Activated CD8-positive, alpha-beta T cell treated with anti-CD3 and anti-CD28 coated beads for 36 hours (primary cell): ENCODE measurements at places on chromosomes 1 and 21. TPM values are rescaled to one million over a fixed set of nuclear protein-coding genes. Genes with fewer than 3 reads are reported as not detected.
A peak's percentile ranks its signal among the peaks of the same experiment; 100 is the strongest.

DNA sequence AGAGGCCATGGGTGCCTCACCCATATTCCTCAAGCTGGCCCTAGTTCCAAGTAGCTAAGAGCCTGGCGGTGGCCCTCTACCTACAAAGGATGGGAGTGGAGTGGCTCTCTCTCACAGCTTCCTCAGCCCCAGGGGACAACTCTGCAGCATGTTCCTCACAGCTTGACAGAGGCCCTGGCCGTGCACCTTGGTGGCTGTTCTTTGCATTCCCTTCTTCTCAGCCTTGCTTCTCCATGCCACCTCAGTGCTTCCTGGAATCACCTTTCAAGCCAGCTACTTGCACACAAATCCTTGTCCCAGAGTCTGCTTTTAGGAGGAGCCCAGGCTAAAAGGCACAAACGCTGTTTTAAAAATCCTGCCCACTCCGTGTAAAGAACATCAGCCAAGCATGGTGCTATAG lies 69.0 kb upstream of the DIRAS3 start:
- peaks cover 2% of the 10 kb centered on the region for H3K4me1 ChIP-seq
- no peaks in the 10 kb centered on the region for H3K36me3 ChIP-seq
- H3K27me3 ChIP-seq: no peaks in the 10 kb centered on the region

GRCh38 chr1:180670681-180671080 lies 38.9 kb downstream of the XPR1 start:
- no peaks in the 10 kb centered on the region for H3K27me3 ChIP-seq
- H3K4me3 ChIP-seq: no peak overlapping the region
- H3K36me3 ChIP-seq: peaks cover 53% of the 10 kb centered on the region
- no peak for DNase-seq
- H3K27ac ChIP-seq: no peak overlapping the region
- H3K4me1 ChIP-seq: peaks cover 18% of the 10 kb centered on the region

GRCh38 chr1:8816264-8816663 lies 1.2 kb downstream of the RERE start:
- H3K27me3 ChIP-seq: peaks cover 3% of the 10 kb centered on the region
- H3K4me1 ChIP-seq: peaks cover 50% of the 10 kb centered on the region
- H3K4me3 ChIP-seq: peak overlapping the region; percentile 90
- no peak for DNase-seq
- peak overlapping the region; percentile 89 for H3K27ac ChIP-seq
- H3K36me3 ChIP-seq: no peaks in the 10 kb centered on the region

DNA sequence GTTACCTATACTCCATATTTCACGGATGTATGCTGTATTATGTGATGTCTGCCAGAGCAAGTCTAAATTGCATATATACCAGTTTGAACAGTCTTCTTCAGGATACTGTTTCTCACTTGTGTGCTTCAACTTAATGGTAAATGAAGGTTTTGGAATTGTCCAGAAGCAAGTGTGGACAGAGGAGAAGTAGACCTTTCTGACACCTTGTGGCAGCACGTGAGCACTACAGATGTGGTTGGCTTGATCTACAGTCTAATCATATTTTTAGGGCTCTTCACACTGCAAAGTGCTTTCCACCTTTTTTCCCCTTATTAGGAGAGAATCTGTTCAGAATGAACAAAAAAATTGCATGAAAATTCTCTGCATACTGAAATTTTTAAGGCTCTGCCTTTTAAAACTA lies 10.9 kb downstream of the MORC3 start:
- peak overlapping the region; percentile 26 for H3K27ac ChIP-seq
- peaks cover 39% of the 10 kb centered on the region for H3K4me1 ChIP-seq
- DNase-seq: peak; percentile 65
- H3K4me3 ChIP-seq: no peak overlapping the region
- peaks cover 24% of the 10 kb centered on the region for H3K36me3 ChIP-seq

DNA sequence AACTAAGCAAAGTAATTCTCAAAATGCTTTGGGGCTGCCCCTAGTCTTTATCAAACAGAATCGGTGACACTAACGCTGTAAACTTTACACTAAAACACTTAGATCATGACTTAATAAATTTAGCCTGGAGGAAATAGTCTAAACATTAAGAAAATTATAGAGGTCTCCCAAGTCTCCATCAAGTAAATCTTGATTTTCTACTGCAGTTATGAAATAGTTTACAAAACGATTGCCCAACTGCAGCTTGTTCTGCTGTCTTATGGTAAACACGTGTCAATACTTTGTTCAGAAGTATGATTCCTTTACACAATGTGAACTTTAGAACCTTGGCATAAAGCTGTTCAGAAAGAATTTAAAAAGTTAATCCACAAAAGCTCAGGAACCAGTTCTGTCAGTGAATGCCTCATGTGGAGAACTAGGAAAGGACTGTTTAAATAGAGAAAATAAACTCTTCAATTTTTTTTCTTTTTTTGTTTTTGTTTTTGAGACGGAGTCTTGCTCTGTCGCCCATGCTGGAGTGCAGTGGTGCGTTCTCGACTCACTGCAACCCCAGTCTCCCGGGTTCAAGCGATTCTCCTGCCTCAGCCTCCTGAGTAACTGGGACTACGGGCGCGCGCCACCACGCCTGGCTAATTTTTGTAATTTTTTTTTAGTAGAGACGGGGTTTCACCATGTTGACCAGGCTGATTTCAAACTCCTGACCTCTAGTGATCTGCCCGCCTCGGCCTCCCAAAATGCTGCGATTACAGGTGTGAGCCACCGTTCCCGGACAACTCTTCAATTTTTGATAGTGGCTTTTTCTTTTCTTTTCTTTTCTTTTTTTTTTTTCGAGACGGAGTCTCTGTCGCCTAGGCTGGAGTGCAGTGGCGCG lies 1.6 kb downstream of the DDI2 start:
- H3K4me3 ChIP-seq: peak overlapping the region; percentile 83
- H3K27ac ChIP-seq: peak overlapping the region; percentile 86
- no peaks in the 10 kb centered on the region for H3K27me3 ChIP-seq
- no peak for DNase-seq
- peaks cover 33% of the 10 kb centered on the region for H3K36me3 ChIP-seq

DNA sequence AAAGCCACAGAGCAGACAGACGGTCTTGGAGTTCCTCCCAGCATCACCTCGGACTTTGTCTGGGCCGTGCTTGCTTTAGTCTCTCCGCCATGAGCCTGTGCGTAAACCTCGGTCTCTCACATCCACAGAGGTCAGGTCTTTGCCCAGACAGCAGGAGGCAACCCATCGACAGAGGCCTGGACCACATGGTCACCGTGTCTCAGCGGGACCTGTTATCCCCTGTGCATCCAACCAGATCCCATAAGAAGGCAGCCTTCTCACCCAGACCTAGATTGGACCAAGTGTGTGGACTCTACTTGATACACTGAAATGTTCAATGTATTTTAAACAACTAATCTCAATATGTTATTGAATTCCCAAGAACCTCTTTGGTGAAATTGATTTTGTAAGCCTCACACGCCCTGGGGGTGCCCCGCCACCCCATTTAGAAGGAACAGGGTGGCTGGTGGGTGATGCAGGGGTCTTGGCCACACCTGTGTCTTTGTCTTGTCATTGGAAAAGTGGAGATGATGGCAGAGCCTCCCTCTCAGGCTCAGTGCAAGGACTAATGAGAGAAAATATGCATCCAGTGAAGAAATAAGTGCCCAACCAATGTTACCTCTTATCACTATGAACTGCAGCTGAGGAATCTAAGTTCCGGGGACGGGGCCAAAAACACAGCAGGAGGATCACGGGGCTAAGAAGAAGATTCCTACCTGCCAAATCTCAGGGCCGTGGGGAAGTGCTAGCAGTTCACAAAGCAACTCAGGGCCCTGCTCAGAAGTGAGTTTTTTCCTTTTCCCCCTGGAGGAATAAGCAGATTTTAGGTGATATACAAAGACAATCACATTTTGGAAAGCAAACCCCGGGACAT lies 101.6 kb upstream of the BACE2 start:
- H3K4me3 ChIP-seq: no peak overlapping the region
- H3K27ac ChIP-seq: no peak overlapping the region
- peaks cover 8% of the 10 kb centered on the region for H3K4me1 ChIP-seq

GRCh38 chr1:41621256-41621655 lies 136.8 kb upstream of the EDN2 start:
- peaks cover 43% of the 10 kb centered on the region for H3K36me3 ChIP-seq
- H3K4me1 ChIP-seq: peaks cover 32% of the 10 kb centered on the region
- no peak overlapping the region for H3K27ac ChIP-seq
- no peak for DNase-seq
- no peaks in the 10 kb centered on the region for H3K27me3 ChIP-seq

- peaks cover 14% of the 10 kb centered on the region for H3K27me3 ChIP-seq
- H3K27ac ChIP-seq: no peak overlapping the region
- no peaks in the 10 kb centered on the region for H3K36me3 ChIP-seq
- peaks cover 15% of the 10 kb centered on the region for H3K4me1 ChIP-seq
Measured at GRCh38 chr1:27935721-27936120, 921 bp downstream of the SMPDL3B start.

- no peaks in the 10 kb centered on the region for H3K27me3 ChIP-seq
- peaks cover 1% of the 10 kb centered on the region for H3K36me3 ChIP-seq
- H3K4me1 ChIP-seq: no peaks in the 10 kb centered on the region
- H3K27ac ChIP-seq: no peak overlapping the region
Measured at GRCh38 chr1:4301007-4301406, 353.4 kb upstream of the AJAP1 start.

GRCh38 chr1:62407398-62408009 lies 29.3 kb upstream of the USP1 start:
- H3K4me1 ChIP-seq: no peaks in the 10 kb centered on the region
- DNase-seq: peak; percentile 12
- no peak overlapping the region for H3K27ac ChIP-seq
- H3K36me3 ChIP-seq: no peaks in the 10 kb centered on the region
- no peak overlapping the region for H3K4me3 ChIP-seq

- DNase-seq: no peak
- no peak overlapping the region for H3K4me3 ChIP-seq
- no peaks in the 10 kb centered on the region for H3K27me3 ChIP-seq
- H3K4me1 ChIP-seq: peaks cover 19% of the 10 kb centered on the region
- H3K36me3 ChIP-seq: no peaks in the 10 kb centered on the region
Measured at GRCh38 chr1:59428828-59429227, 131.9 kb downstream of the FGGY start.

GRCh38 chr1:202167708-202168415 lies 7.5 kb upstream of the PTPN7 start:
- H3K27ac ChIP-seq: no peak overlapping the region
- H3K27me3 ChIP-seq: no peaks in the 10 kb centered on the region
- H3K4me3 ChIP-seq: no peak overlapping the region
- peaks cover 37% of the 10 kb centered on the region for H3K4me1 ChIP-seq

DNA sequence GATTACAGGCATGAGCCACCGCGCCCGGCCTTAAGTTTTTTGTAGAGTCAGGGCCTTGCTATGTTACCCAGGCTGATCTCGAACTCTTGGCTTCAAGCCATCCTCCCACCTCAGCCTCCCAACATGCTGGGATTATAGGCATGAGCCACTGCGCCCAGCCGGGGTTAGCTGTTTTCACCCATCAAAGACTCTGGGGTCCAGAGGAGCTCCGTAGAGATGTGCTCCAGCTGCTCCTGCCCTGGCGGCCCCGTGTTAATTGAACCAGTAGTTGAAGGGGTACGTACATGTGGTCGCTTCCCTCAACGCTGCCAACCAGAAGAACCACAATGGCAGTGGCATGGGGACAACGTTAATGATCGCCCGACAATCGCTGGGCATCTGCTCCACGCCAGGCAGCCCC lies 72.0 kb downstream of the NPHP4 start:
- no peak overlapping the region for H3K4me3 ChIP-seq
- DNase-seq: no peak
- H3K27ac ChIP-seq: no peak overlapping the region
- H3K36me3 ChIP-seq: peaks cover 4% of the 10 kb centered on the region

DNA sequence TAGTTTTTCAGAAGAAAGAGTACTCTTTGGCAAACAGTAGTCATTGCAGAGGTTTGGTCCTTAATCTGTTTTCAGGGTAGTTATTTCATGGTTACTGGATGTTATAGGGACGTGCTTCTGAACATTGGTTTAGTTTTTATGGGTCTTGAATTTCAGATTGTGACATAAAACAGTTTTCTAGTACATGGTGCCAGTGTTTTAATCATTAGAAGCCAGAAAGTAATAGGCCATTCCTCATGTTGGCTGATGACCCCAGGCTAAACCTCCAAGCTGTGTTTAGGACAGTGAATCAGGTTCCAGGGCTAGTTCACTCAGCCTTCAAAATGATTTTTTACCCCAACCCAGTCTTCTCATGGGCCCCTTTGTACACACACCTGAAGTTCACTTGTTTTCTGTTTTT lies 73.3 kb downstream of the OLFML2B start:
- H3K4me1 ChIP-seq: peaks cover 25% of the 10 kb centered on the region
- peaks cover 20% of the 10 kb centered on the region for H3K36me3 ChIP-seq

Gene CSMD2
- total RNA-seq: not detected

Gene APOBEC4
- total RNA-seq: not detected

Gene UQCRHL
- total RNA-seq: 2.5 TPM

Gene ANKRD45
- total RNA-seq: not detected

Gene F11R
- 19.0 TPM for total RNA-seq
